ENCODE measurements at places on chromosomes 11 and 22.

DNA sequence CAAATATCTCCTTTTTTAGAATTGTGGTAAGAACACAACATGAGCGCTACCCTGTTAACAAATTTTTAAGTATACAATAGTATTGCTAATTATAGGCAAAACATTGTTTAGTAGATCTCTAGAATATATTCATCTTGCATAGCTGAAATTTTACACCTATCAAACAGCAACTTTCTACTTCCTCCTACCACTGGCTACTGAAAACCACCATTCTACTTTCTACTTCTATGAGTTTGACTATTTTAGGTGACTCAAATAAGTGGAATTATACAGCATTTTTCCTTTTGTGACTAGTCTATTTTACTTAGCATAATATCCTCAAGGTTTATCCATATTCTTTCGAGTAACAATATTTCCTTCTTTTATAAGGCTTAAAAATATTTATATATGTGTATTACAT lies 128.4 kb downstream of the FAM76B start:
- no peak for DNase-seq

DNA sequence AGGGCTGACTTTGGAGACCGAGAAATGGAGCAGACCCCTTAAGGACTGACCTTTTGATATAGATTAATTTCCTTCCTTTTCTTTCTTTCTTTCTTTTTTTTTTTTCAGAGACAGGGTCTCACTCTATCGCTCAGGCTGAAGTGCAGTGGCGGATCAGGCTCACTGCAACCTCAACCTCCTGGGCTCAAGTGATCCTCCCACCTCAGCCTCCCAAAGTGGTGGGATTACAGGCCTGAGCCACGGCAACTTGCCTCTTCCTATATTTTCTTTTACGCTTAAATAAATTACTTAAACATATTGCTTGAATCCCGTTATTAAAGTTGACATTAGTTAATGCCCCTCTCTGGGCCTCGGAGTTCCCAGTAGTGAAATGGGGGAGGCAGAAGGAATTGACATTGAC lies 350 bp upstream of the KCTD14 start:
- no peak for DNase-seq

- no peak for DNase-seq
Observed at GRCh38 chr11:26278354-26278753, 53.6 kb upstream of the ANO3 start.

- no peak for DNase-seq
Observed at GRCh38 chr22:32721328-32722180, 80.0 kb upstream of the TIMP3 start.

- DNase-seq = no peak
Observed at GRCh38 chr11:127843483-127844396, 743.6 kb downstream of the ETS1 start.

- no peak for DNase-seq
Observed at GRCh38 chr11:76740772-76741171, 42.4 kb upstream of the TSKU start.

DNA sequence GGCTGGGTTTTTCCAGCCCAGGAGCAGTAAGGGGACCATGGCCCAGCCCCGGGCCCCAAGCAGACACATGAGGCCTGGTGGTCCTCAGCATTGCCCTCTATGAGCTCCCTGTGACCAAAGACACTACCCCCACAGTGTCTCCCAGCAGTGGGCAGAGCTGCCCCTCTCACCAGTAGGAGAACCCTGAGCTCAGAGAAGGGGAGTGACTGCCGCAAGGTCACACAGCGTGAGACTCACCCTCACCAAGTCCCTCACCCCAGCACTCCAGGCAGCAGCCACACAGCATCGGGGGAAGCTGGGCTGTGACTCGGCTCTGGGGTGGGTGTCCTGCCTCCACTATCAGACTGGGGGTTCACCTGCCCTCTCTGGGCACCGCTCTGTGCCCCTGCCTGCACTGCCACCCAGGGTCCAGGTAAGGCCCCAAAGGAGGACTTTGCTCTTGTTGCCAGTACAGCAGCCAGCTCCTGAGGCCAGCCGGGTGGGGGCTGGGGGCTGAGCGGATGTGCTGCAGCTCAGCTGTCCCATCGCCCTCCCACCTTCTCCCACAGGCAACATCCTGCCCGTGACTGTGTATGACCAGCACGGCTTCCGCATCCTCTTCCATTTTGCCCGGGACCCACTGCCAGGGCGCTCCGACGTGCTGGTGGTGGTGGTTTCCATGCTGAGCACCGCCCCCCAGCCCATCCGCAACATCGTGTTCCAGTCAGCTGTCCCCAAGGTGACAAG lies 7.9 kb upstream of the SH3BP1 start:
- no peak for DNase-seq

GRCh38 chr11:45366619-45367190 lies 80.6 kb upstream of the SYT13 start:
- no peak for DNase-seq

DNA sequence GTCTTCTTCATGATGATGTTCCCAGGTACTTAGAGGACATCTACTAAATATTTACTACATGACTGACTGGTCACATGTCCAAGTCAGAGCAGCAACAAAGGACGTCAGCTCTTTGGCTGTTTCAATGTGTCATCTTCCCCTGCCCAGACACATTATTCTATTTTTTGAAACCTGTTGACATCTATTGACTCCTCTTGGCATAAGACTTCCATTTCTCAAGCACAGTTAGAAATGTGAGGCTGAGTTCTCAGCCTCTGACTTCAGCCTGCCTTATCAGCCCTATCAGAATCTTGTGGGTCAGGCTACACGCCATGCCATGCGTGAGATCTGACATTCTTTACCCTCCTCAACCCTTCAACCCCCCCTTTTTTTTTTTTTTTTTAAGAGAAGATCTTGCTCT lies 63.8 kb downstream of the SC5D start:
- no peak for DNase-seq

DNA sequence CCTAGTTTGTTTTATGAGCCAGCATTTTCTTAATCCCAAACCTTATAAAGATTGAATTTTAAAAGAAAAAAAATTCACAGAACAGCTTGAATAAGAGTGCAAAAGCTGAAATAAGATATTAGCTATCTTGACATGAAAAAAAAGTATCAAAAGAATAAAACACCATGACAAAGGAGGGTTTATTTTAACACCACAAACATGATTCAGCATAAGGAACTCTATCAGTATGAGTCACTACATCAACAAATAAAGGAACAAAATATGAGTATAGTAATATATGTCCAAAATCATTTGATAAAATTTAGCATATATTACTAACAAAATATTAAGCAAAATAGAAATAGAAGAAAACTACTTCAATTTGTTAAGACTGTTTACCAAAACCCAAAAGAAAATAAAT lies 9.6 kb upstream of the LMO1 start:
- DNase-seq = no peak

DNA sequence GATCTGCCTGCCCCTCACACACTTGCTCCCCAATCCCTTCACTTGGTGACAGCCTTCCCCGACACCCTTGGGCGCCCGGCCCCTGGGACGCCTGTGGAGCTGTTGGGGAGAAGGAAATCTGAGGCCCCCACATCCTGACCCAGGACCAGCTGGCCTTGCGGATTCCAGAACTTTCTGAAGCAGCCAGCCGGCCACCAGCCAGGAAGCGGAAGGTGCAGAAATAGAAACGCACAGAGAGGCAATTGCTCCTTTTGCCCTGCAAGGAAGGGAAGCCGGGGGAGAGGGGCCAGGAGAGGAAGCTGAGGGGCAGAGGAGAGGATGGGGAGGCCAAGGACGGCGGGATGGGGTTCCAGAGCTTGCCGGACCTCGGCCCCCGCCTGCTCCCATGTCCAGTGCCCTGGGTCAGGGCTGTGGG lies 66.7 kb upstream of the LINC01488 start:
- DNase-seq = no peak

- no peak for DNase-seq
Observed at GRCh38 chr11:75383246-75383645, 16.1 kb upstream of the RPS3 start.

DNA sequence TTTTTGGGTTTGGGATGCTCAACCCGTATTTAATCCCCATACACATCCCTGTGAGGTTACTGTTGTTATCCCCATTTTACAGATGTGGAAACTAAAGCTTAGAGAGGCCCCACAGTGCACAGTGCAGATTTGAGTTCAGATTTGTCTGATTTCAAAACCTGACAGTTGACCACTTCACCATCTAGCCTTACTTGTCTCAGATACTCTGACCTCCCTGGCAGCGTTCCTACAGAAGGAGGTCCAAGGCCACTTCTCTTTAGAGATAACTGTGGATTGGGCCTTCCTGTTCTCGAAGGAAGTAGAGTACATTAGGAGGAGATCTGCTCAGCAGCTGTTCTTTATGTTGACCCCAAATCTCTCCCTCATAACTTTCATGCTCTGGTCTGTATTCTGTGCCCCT lies 46.7 kb upstream of the CTTN start:
- DNase-seq = no peak

- DNase-seq = no peak
Observed at GRCh38 chr22:50204571-50204970, 3.8 kb downstream of the SELENOO start.

DNA sequence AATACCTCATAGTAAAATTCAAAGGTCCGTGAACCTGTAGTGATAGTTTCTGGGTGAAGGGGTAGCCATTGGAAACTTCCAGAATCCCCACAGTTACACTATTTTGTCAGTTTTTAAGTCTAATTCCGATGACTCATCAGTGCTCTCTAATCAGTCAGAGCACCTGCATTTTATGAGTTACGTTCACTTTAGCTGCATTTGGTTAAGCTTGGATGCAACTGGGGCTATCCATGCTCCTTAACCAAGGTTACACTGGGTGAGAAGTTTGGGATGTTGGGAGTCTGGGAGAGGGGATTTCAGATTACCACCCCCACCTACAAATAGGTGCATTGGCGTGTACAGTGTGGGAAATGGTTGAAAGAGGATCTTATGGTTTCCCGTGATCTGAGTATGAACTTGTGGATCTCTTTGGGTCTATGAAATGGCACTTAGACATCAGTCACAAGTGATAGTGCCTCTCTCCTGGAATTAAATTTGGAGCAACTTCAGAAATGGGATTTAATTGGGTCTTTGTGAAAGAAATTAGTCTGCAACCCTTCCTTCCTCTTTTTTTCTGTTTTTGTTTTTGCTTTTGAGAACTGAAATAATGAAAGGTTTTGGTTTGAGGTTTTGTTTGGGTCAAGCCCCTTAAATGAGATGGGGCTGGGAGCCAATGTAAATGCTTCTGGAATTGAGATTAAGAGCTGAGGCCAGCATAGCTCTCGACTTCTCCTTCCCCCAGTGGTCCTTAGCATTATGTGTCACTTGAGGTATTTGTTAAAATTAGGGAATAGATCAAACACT lies 31.5 kb downstream of the EHF start:
- no peak for DNase-seq

- DNase-seq = no peak
Observed at GRCh38 chr11:110910384-110910783, 198.1 kb upstream of the ARHGAP20 start.

All from NCI-H1417 treated with DMSO at 0.1 percent for 48 hours (cell line).